Astrocyte (in vitro differentiated cells and primary cell): ENCODE measurements at places on chromosomes 5 and 9.
A peak's percentile ranks its signal among the peaks of the same experiment; 100 is the strongest.

DNA sequence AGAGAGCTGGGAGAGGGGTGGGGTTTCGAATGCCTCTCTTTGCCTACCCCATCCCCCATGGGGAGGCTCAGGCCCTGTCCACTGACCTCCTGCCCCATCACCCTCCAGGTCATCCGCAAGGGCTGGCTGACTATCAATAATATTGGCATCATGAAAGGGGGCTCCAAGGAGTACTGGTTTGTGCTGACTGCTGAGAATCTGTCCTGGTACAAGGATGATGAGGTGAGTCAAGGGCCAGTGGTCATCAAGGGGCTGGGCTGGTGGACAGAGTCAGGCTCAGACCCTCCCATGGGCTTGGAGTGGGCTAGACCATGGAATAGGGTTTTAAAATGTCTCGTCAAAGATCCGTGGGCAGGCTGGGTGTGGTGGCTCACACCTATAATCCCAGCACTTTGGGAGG lies 33.7 kb downstream of the GOLGA2 start:
- no peak for DNase-seq

GRCh38 chr9:72751541-72751940 lies 201.3 kb downstream of the ALDH1A1 start:
- DNase-seq = no peak

- DNase-seq = no peak
These were observed 76.2 kb downstream of the TSPAN17 start for GRCh38 chr5:176723440-176723839.

DNA sequence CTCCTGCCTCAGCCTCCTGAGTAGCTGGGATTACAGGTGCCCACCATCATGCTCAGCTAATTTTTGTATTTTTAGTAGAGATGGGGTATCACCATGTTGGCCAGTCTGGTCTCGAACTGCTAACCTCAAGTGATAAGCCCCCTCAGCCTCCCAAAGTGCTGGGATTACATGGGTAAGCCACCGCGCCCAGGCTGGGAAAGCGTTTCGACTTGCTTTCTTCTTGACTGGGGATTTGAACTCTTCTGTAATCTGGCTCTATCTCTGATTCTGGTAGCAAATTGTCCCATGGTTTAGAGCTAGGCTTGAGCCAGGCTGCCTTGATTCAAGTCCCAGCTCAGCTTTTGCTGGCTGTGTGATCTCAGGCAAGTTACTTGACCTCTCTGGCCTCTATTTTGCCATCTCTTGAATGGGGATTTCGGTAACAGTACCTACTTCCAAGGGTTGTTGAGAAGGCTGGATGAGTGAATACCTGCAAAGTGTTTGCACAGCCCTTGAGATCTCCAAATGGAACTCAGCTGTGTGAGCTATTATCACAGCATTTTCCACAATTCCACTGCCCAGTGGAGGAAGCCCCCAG lies 20.5 kb upstream of the MVB12B start:
- no peak for DNase-seq

DNA sequence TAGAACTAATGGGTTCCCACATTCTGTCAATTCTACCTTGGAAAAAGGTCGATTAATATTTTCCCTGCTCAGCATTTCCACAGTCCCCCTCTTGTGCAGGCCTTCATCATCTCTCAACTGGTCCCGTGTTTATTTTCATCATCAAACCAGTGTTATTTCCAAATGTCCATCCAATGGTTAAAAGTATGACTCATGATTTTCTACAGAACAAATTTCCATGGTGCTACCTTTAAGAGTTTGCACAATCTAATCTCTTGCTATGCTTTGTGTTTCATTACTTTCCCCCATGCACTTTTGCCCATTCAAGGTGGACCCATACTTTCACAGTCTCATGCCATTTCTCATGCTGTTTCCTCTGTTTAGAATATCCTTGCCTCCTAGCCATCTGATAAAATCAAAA lies 143.7 kb downstream of the CCDC192 start:
- no peak for DNase-seq

DNA sequence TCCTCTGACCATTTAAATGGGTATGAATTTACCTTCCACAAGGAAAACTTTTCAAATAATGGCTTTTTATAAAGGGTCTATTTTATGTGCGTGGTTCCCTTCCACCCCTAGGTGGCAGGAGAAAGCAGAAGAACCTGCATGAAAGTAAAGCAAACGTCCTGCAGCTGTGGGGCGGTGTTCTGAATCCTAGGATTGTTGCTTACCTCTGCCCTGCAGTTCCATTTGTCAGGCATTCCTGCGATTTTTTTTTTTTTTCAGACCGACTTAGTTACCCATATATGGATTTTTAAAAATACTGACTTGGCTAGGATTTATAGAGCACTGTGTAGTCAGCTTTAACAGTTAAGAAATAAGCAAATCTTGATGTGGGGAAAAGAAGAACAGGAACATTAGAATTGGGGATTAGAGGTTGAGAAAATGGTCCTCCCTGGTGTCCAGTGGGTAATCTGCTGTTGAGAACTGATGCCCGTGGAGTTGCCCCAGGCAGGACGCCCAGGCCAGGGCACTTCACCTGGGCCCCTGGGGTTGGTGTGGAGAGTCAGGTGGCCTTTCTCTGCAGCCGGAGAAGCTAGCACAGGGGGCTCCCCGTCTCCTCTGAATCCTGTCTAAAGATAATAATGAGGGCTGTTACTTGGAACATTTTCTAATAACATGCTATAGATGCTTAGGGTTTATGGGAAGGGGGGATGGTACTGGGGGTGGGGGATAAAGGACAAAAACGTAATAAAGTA lies 30.4 kb upstream of the LTC4S start:
- peak; percentile 87 for DNase-seq

DNA sequence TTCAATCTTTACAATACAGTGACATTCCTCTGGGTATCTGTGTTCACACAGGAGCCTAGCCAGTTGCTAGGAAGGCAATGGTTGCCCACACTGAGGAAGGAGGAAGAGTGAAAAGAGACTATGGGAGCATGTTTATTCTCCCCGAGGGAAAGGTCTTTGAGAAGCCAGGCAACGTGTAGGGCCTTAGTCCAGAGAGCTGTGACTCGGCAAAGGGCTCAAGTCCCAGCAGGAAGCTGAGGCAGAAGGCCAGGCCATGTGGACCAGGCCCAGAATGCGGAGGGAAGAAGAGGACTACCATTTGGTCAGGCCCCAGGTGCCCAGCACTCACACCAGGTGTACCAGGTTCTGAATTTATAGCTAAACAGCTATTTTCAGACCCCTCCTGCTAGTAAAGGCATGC lies 136.6 kb upstream of the DMAC1 start:
- DNase-seq = no peak

GRCh38 chr5:75016896-75017295 lies 35.5 kb downstream of the GCNT4 start:
- DNase-seq = no peak

GRCh38 chr9:2163231-2163885 lies 148.2 kb downstream of the SMARCA2 start:
- DNase-seq = no peak

- peak; percentile 94 for DNase-seq
These were observed 62.8 kb upstream of the SUB1 start for GRCh38 chr5:32522429-32523143.

GRCh38 chr5:113378081-113378480 lies 56.7 kb downstream of the TSSK1B start:
- DNase-seq = peak; percentile 34

GRCh38 chr5:10724781-10725507 lies 36.1 kb downstream of the DAP start:
- DNase-seq = peak; percentile 92

- DNase-seq = no peak
These were observed 167.9 kb downstream of the GLIS3 start for GRCh38 chr9:4131946-4132345.

DNA sequence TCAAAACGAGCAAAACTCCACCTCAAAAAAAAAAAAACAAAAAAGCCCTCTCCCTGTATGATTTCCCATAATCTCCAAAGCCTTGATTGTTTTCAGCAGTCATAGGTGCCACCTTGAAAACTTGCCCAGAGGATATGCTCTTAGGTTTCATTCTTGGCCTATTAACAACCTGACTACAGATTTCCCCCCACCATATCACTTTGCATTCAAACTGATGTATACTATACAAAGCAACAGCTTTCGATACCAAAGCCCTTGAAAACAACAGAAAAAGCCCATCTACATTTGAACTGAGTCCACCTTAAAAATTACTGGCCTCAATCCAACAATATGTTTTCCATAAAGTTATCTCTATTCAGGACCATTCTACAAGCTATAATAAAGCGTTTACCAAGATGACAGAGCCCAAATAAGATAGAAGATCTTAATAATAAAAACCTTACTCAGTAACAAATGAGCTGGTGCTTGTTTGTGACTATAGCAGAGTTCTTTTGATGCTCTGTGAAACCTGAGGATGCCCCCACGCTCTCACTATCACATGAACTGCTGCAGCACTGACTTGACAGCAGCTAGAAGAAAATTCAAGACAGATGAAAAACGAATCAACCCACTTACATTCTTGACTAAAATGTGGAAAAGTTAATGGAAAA lies 44.4 kb downstream of the FNBP1 start:
- DNase-seq = no peak

DNA sequence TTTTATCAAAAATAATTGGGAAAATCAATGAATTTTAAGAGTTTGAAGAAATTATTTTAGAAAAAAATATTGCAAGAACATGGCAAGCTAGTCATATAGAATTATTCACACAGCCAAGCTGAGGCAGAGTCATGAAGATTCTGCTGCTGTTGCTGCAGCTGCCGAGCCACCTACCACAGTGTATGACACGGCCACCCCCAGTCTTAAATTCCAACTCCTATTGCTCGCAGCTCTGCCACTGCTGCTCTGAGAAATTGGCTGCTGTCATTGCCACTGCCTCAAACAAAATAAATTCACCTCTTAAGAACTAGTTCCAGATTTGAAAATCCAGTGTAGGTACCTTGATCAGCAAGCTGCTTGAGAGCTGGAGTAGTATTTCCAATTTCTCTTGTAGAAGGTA lies 1318.8 kb upstream of the ACO1 start:
- no peak for DNase-seq

- DNase-seq = no peak
These were observed 54.1 kb upstream of the FYB1 start for GRCh38 chr5:39273314-39273954.

DNA sequence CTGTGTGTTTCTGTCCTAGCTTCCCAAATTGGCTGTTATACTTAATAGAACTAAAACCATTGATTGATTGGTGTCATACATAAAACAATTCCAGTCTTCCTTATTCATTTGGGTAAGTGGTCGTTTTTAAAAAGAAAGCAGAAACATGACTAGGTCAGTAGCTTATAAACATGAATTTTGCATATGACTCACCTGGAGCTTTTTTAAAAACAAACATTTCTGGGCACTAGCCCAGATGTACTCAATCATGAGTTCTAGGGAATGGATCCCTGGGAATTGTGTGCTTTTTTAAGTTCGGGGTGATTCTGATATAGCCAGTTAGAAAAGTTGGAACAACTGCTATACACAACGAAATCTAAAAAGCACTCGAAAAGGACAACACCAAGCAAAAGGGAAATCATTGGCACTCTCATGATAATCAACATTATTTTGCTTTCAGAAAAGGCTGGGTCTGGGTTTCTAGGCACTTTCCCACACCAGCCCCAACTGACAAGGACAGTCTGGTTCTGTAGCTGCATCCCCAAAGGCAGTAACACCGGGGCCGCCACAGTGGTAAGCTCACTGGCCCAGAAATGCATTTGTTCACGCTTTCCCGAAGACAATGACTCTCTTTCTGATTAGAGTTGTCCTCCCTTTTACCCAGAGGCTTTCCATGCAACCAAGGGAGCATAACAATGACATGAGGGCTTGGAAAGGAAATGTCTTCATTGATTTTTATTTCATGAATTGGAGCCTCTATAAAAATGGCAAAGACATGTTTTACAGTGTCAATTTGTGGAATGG lies 664.9 kb upstream of the WWC1 start:
- peak; percentile 53 for DNase-seq

DNA sequence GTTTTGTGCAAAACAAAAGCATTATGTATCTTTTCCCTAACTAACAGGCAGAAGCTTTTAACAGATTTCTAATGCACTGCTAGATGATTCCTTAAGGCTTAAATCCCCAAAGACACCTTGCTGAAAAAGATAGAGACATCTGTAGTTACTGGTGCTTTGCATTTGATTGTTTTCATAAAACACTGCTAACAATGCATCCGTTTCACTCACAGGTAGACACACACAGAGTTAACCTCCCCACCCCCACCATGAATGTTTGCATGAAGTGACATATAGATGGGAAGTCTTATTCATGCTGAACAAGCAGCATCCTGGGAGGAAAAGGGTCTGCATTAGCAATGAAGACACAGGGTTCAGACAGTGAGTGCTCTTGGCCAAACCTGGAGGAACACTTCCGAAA lies 100.9 kb downstream of the ASTN2 start:
- no peak for DNase-seq

- DNase-seq = peak; percentile 84
These were observed 92.1 kb downstream of the NR3C1 start for GRCh38 chr5:143311428-143311827.

GRCh38 chr5:51960617-51961121 lies 577.4 kb downstream of the ISL1 start:
- no peak for DNase-seq

- DNase-seq = no peak
These were observed 5.7 kb upstream of the ZBTB34 start for GRCh38 chr9:126854734-126855133.

GRCh38 chr9:5790923-5791322 lies 42.0 kb downstream of the ERMP1 start:
- DNase-seq = no peak

DNA sequence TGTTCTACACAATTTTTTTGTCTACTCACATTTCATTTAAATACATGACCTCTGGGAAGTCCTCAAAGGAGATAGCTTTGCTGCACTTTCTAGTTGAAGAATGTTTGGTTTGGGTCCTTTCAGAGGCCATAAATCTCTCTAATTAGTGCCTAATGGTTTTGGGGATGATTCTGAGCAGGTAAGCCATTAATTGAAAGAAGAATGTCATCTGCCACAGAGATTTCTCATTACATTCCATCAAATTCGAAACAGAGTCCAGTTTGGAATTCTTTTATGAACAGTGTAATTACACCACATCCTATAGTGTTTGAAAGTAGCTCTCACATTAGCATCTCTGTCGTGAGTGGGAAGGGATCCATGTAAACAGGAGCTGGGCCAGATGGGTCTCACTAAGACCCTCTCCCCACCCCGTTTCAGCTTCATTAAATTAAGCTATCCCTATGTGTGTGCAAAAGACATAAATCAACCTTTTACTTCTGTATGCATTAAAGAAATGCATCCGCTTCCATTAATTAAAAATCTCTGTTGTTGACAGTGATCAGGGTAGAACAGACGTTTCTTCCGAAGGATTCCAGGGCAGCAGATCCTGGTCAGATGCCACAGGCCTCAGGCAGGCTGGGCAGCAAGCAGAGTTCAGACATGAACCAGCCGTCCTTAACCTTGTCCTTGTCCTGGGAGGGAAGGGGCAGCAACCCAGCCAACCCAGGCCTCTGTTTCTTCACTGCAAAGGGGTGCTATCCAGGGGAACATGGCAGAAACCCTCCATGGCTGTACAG lies 99.8 kb upstream of the MAP1B start:
- DNase-seq = no peak

- DNase-seq = no peak
These were observed 1.2 kb downstream of the ENTREP1 start for GRCh38 chr9:69326261-69326660.

DNA sequence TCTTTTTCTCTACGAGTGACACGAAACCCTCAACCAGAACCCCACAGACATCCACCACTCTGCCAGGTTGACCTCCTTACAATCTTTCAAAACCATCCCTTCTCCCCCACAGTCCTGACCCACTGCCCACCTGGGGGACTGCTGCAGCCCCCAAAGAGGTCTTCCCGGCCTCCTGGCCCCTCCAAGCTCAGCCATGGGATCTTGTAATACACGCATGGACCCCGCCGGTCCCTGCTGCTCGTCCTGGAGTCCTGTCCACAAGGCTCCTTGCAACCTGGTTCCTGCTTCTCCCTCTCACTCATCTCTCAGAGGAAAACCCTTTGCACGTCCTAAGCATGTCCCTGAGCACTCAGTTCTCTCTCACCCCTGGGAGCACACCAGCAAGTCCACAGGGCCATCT lies 187.3 kb downstream of the CDK5RAP2 start:
- DNase-seq = no peak
